ENCODE measurements at places on chromosomes 7 and 10.
A peak's percentile ranks its signal among the peaks of the same experiment; 100 is the strongest.

GRCh38 chr7:141460781-141461715, 90.2 kb upstream of the AGK start:
- no peak for DNase-seq

GRCh38 chr10:113524120-113524519, 28.7 kb upstream of the HABP2 start:
- no peak for DNase-seq

DNA sequence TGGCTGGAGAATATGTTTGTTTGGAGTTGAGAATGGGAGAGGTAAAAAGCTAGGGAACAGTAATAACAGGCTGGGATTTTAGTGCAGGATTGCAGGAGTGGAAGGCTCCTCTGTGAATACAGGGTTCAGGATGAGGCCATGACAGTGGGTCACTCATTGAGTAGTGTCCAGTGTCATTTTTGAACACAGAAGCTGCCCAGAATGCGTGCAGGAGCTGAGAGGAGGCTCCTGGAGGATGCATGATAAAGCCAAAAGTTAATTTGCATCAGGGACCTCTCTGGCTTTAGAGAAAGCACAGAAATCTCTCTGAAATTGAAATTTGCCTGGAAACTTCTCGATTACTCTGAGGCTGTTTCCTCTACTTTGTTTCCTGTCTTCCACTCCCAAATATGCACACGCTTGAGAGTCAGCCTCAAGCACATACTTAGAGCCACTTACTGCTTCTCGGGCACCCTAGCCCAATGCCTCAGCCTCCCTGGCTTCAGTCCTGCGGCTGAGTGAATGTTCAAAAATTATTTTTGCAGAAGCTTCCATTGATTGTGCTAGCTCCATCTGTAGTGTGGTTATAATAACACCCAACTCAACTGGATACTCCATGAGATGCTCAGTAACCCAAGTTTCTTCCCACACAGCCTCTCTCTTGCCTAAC, 1.8 kb upstream of the GALNT17 start:
- DNase-seq, result no peak

- no peak for DNase-seq
Measured at GRCh38 chr7:2729031-2729892, 41.3 kb downstream of the AMZ1 start.

- DNase-seq, result no peak
Measured at GRCh38 chr7:131300078-131300477, 27.6 kb upstream of the MKLN1 start.

DNA sequence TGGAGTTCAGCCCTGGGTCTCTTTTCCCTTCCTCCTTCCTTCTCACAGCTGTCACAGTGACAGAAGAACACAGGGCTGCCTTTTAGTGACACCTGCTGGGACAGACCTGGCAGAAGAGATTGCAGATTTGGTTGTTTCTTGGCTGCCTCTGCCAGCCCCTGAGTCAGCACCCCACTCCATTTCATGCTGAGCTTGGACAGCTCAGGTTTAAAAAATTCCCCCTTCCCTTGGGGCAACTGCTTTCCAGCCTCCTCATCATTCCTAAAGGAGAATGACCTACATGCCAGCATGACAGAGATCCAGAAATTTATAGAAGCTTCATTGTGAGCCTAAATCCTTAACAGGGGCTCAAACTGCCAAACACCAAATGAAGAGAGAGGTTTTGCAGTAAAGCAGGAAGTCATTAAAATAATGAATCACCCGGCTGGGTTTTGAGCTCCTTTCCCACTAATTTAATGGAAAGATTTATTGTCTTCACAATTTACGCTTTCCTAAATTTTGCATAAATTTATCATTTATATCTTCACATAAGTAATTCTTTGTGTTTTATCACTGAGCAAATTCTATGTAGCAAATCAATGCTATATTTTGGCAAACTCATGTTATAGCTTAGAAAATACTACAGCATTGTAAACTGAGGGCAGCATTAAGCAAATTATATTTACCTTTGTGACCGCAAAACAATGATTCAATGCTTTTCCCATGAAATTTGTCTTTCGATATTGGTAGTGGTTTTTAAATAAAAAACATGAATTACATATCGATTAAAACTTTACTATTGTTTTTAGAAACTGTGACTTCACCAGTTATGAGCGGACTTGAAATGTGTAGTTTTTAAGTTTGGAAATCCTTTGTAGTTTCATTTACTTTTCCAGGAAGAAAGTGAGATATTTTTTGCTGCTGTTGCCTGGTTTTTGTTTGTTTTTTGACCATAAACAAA, 399.5 kb upstream of the ANKRD30A start:
- no peak for DNase-seq

DNA sequence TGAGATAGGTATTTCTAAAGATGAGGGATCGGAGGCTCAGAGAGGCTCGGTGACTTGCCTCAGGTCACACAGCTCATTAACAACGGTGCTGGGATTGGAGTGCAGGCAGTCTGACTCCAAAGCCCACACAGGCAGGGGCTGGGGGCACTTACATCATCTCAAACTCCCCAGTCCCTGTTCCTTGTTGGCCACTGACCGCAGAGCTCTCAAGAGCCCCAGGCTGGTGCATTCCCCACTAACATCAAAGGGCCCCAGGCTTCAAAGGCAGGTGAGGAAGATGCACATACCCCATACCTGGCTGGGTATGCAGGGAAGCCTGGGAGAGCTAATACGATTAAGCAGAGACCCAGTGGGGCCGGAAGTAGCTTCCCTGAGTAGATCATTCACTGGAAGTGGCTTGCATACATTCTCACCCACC, 13.7 kb upstream of the NODAL start:
- DNase-seq, result no peak

GRCh38 chr7:51289623-51290303, 26.8 kb downstream of the COBL start:
- DNase-seq, result no peak

DNA sequence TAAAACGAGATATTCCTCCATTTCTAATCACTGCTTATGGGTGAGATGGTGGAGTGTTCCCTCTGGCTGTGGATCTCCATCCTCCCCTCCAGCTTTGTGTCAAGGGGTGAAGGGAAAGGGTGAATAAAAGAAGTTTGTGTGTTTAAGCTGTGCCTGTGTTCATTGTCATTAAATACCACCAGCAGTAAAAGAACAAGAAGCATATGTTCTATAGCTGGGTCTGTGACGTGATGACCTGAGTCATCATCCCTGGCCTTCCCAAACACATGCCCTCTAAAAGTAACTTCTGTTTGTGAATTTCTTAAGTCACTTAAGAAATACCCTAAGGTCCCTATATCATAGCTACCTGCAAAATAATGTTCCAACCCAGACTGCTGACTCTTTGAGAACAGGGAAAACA, 104.9 kb downstream of the PPP1R17 start:
- DNase-seq, result no peak

DNA sequence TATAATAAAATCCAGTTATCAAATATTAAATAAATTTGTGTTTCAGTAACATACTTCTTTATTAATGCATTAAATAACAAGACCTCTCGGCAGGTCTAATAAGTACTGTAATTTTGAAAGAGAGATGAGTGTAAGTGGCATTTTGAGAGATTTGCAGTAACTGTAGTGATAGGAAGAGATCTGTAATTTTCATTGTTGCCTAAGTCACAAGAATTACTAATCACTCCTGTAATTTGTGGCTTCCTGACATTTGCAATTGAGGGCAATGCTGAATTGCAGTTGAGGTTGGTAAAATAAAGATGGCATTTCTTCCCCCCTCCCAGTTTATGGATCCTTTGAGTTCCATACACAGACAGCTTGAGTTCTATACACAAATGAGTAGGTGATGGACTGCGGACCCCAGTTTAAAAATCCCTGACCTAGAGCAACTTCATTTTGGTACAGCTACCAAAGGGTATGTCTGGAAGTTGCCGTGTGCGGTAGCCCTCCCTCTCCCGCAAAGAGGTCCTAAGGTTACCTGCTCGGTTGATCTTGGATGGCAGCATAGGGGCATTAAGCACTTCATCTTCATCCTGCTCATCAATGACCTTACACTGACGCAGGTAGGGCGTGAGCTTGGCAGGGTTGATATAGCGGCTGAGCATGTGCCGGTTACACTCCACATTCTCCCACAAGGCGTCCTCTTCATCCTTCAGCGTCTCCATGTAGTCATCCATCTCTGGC, 96.4 kb downstream of the CARD11 start:
- DNase-seq, result no peak

GRCh38 chr7:26385240-26385639, 93.6 kb downstream of the SNX10 start:
- no peak for DNase-seq

GRCh38 chr10:69367469-69367868, 49.2 kb downstream of the TACR2 start:
- no peak for DNase-seq

GRCh38 chr7:93910076-93910994, 4.0 kb downstream of the GNGT1 start:
- no peak for DNase-seq

GRCh38 chr10:34433241-34434076, 381.6 kb downstream of the PARD3 start:
- no peak for DNase-seq

DNA sequence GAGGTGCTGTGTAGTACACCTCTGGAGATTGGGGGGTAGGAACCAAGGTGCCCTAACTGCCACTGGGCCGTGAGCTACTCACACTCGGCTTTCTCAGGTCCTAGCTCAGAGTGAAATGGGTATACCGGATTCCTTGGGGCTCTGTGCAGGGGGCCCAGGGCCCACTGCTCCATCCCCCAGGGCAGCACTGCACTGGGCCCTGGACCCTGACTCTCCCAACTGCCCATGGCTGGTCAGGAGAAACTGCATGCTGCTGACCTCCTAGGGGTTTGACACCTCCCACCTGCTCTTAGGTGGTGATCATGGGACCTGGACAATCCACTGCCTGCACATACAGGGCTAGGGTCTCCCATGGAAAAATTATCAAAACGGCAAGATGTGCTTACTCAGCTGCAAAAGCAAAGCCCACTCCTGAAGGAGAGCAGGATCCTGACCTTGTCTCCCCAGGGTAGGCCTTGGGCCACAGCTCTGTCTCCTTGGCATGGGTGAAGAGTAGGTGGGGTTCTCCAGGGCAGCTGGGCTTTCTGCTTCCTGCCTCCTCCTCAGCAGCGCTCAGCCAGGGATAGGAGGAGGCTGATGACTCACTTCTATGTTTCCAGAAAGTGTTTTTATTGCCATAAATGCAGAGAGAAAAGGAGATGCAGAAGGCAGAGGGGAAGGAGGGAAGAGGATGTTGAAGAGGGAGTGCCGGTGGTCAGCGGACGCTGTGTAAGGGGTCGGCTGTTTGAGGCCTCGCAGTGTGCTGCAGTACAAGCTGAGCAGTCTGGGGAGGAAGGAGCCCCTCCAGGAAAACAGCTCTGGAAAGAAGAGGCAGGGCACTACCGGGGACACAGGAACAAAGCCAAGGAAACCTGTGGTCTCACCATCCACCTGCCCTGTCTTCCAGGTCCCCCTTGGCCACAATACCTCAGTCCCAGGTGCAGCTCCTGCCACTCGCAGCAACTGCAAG, 107.8 kb downstream of the ARHGAP22 start:
- DNase-seq, result no peak

GRCh38 chr7:63065684-63066083, 933.0 kb upstream of the ZNF722 start:
- DNase-seq, result no peak

- no peak for DNase-seq
Measured at GRCh38 chr7:38482521-38482920, 148.7 kb downstream of the AMPH start.

GRCh38 chr10:31025142-31025541, 6.5 kb downstream of the ZNF438 start:
- DNase-seq, result no peak

DNA sequence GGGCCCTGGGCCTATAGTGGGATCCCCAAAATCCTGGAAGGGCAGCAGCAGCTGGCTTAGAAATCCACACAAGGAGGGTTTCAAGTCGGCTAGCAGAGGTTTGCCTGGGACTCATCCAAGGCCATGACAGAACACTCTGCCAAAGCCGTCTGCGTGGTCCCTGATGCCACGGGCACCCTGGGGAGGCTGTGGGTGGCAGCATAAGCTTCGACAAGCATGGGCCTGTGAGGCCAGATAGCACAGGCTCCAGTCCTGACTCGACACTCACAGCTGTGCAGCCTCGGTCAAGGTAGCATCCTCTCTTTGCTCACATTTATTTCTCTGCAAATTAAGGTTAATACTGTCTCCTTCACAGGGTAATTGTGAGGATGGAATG, 138.3 kb downstream of the JCAD start:
- no peak for DNase-seq

DNA sequence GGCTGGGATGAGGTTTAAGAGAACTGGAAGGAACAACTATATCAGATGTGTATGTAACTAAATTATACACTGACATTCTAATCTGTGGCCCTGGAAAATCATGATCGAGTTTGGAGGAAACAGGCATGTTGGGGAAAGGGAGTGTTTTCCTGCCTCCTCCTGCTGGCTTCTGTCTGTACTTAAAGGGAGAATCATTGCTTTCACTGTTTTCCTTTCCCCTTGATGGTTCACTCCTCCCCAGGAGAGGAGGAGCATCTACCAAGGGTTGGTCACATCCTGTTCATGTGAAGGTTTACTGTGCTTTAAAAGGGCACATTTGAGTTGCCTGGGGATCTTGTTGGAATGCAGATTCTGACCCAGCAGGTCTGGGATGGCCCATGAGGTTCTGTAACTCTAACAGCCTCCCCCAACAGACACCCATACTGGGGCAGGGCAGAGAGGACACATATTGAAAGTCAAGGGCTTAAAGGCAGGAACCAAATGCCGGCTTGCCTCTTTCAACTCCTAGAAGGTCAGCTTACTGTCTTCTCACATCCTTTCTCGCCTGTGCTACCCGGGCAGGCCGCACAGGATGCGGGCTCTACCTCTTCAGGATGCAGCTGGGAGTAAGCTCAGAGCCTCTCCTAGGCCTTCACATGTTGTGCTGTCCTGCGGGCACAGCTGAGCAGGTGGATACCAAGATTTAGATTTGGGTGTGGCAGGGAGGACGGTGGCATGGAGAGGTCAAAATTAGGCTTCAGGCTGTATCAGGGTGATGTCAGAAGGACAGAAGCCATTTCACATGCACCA, 694.8 kb downstream of the KCNMA1 start:
- no peak for DNase-seq

- peak; percentile 3 for DNase-seq
Measured at GRCh38 chr7:130560972-130561371, 69.1 kb downstream of the MEST start.

DNA sequence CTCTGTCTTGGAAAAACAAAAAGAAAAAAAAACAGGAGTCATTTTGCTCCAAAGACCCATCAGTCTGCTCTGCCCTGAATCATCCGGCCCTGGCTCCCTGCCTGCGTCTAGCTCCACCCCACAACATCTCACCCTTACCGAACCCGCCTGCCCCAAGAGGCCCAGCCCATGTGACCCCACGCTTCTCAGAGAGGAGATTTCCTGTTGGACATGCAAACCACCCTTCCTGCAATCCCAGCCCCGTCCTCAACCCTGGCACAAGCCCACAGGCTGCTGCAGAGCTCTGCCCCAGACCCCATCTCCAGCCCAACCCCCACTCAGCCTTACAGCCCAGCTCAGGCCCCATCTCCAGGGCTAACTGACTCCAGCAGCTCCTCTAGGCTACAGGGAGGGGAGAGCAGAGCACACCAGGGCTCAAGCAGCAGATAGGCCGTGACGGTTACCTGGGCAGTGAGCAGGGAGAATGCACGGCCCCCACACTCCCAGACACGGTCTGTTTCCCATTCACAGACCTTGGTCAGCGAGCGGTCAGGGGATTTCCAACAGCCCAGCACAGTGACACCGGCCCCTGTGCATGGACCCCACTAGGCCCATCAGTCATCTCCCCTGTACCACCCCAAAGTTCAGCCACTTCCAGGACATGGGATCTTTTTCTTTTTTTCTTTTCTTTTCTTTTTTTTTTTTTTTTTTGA, 69.9 kb upstream of the GTF2I start:
- no peak for DNase-seq
